ENCODE measurements at places on chromosomes 6 and 20.

GRCh38 chr6:27791182-27791943 is 120.8 kb downstream of the OR2B2 start:
- DNase-seq: peak; percentile 66

- DNase-seq: no peak
Measured at GRCh38 chr6:147043994-147044477, 160.2 kb upstream of the STXBP5 start.

DNA sequence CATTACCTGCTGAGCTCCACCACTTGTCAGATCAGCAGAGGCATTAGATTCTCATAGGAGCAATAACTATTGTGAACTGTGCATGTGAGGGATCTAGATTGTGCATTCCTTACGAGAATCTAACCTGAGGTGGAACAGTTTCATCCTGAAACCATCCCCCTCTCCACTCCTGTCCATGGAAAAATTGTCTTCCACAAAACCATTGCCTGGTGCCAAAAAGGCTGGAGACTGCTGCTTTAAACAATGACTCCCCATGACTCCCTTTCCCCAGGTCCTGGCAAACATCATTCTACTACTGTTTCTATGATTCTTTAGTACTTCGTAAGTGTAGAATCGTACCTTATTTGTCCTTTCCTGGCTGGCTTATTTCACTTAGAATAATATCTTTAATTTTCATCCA is 9.7 kb upstream of the DYNLRB1 start:
- DNase-seq: no peak

DNA sequence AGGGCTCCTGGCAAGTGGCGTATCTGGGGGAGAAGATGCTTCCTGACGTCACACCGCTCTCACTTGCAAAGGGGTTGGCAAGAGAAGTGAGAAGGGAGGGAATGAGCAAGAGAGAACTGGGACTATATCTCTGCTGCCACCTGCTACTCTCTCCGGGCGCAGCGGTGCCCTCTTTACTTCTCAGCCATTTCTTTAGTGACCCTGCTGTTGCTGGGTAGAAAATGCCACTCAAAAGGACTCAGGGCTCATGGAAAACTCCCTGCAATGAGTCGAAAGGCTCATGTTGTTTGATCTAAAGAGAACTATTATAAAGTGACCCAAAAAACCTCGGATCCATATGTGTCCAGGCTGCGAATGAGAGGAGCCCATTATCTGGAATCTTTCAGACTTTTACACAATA is 401.8 kb downstream of the SAMD5 start:
- DNase-seq: no peak

- DNase-seq: no peak
Measured at GRCh38 chr6:130958468-130958867, 104.6 kb downstream of the EPB41L2 start.

GRCh38 chr6:158803733-158804143 is 15.4 kb downstream of the EZR start:
- no peak for DNase-seq

- DNase-seq: no peak
Measured at GRCh38 chr20:63017826-63018411, 11.2 kb upstream of the BHLHE23 start.

DNA sequence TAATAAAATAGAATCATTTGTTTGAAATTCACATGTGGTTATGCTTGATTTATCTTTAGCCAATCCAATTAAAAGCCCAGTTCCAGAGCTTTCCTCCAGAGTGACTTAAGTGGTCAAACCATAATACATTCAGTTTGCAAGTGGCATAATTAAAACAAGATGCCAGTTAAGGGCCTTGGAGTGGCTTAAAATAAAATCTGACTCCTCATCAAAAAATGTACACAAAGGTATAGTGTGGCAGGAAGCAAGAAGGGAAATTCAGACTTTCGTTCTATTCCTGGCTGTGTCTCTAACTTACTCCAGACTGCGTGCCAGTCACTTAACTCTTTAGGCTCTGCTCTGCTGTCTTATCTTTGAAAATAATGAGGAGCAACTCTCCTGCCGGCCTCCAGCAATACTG is 251.3 kb upstream of the PRND start:
- no peak for DNase-seq

DNA sequence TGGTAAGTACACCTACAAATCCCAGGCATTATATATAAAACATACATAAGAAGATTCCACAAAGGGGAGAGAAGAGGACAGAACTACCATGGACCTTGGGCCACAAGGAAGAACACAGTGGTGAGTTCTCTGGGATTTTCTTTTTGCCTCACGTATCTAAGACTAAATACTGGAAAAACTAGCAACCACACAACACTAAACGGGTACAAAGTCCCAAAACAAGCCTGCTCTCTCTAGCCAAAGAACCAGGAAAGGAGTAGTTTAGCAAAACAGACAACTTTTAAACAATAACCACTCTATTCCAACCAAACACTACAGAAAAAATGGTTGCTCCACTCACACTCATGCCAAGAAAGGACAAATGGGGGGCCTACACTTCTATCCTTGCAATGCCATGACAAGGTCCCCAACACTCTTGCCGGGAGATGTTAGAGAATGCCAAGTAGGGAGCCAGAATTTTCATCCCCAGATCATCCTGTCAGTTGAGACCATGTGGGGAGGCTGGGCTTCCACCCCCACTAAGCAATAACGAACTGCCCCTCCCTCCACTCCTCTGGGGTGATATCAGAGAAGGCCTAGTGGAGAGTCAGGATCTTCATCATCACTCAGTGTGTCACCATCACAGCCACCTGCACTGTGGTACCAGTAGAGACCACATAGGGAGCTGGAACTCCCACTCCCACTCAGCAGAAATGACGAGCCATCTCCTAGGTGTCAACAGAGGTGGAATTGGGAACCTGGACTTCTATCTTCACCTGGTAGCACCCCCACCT is 123.5 kb downstream of the DST start:
- no peak for DNase-seq

DNA sequence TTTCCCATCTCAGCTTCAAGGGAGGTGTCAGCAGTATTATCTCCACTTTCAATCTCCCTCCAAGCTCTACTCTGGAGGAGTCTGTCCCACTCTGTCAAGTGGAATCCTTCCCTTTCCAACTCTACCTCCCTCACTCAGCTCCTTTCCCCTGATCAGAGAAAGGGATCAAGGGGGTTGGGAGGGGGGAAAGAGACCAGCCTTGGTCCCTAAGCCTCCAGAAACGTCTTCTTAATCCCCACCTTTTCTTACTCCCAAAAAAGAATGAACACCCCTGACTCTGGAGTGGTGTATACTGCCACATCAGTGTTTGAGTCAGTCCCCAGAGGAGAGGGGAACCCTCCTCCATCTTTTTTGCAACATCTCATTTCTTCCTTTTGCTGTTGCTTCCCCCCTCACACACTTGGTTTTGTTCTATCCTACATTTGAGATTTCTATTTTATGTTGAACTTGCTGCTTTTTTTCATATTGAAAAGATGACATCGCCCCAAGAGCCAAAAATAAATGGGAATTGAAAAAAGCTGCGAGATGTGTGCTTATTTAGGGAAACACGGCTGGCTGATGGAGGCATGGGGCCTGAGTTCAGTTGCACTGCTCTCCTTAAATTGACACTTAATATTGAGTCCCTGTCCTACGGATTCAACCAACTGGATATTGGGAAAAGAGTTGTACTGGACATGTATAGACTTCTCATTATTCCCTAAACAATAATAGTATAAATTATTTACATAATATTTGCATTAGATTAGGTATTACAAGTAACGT is 4.9 kb downstream of the TUBB start:
- DNase-seq: peak; percentile 42

DNA sequence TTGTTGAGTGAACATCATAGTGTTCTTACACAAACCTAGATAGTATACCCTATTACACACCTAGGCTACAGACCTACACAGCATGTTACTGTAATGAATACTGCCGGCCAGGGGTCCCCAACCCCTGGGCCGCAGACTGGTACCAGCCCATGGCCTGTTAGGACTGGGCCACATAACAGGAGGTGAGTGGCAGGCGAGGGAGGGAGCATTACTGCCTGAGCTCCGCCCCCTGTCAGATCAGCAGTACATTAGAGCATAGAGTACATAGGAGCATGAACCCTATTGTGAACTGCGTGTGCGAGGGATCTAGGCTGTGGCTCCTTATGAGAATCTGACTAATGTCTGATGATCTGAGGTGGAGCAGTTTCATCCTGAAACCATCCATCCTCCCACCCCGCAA is 126.3 kb downstream of the PRND start:
- DNase-seq: no peak

GRCh38 chr6:165627366-165627765 is 35.7 kb downstream of the PDE10A start:
- DNase-seq: no peak

Measured in NCI-H2171 treated with DMSO at 0.1 percent for 48 hours (cell line).